ENCODE measurements at places on chromosomes 1 and 21. TPM values are rescaled to one million over a fixed set of nuclear protein-coding genes. Genes with fewer than 3 reads are reported as not detected.

Gene GUCA2A
- not detected for total RNA-seq

Gene FCRL2
- total RNA-seq, result 0.11 TPM

Gene TMPRSS15
- total RNA-seq, result not detected

Gene SEMA6C
- total RNA-seq, result 3.8 TPM

Gene CD48
- 387 TPM for total RNA-seq

Gene ACTL8
- total RNA-seq, result not detected

Gene SYDE2
- 6.9 TPM for total RNA-seq

Gene MSH4
- total RNA-seq, result 0.25 TPM

Gene LIN28A
- not detected for total RNA-seq

Gene WNT4
- not detected for total RNA-seq

Gene FCRL1
- 0.98 TPM for total RNA-seq

Gene SLFNL1
- 0.08 TPM for total RNA-seq

Gene HAO2
- not detected for total RNA-seq
